ENCODE measurements at places on chromosomes 13 and 19.

DNA sequence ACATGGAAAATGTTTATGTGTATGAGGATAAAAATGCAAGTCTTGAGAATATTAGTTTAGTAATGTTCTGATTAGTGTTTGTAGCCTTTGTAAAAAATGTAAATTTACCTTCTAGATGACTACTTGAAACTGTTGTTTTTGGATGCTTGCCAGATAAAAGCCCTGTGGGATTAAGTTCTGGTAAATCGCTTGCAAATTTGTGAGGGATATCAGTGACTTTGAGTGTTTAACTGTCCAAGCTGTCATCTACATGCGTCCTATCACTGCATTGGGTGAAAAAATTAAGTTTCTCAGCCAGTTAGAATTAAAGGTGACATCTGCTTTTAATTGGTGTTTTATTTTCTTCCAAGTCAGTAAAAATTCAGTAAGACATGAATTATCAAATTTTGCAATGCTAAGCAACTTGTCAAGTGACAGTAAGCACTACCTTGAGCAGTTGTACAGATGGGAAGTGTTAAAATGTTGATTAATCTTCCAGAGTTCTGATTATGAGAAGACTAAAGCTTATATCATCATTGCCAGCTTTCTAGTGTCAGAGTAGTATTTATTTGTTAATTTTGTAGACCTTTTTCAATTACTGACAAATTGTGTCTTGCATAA lies 88.0 kb downstream of the PCCA start:
- DNase-seq = no peak

DNA sequence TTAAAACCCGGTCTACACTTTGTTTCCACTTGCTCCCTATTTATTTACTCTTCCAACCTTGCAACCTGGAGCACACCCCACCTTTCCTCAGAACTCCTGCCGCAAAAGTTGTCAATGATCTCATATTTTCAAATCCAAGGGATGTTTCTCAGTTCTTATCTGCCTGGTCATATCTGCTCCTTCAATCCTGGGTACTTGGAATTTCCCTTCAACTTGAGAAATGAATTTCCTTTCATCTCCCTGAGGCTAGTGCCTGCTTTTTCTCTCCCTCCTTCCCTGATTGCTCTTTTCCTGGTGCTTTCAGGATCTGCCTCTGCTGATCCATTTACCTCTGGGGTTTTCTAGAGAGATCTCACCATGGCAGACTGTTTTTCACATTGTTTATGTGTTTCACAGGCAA lies 154.8 kb upstream of the IRS2 start:
- no peak for DNase-seq

DNA sequence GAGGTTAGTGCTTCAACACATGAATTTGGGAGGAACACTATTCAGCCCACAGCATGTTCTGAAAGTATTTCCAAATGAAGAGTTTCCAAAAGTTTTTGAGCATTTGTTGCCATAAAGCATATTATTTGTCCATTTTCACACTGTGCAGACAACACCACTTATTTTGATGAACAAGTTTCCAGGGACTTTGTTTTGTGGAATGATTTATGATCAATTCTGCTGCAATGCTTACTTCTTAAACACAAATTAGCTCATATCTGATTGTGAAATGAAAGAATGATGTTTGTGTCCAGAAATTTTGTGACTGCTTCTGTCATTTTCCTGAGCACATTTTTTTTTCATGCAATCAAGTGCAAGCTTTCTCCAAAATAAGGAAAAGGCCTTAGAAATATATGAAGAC lies 205.3 kb downstream of the RAP2A start:
- no peak for DNase-seq

- DNase-seq = peak; percentile 83
These were observed 4.2 kb upstream of the DAND5 start for GRCh38 chr19:12965017-12965811.

DNA sequence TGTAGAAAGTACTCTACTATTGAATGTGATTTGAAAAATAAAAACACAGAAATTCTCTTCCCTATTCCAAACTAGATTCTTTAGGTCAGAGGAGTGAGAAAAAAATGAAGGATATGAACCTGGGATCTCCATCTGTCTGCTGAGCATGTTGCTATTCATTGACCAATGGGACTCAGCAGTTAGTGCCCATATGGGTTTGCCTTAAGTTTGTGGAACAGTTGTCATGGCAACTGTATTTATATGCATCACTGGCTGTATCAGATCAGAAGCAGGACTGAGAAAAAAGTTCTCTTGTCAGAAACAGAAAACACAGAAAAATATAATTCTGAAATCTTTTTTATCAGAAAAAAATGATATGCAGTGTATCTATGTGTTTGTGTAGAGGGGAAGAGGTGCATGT lies 73.3 kb upstream of the ATXN8OS start:
- DNase-seq = no peak

GRCh38 chr13:87884884-87885283 lies 213.7 kb downstream of the SLITRK5 start:
- peak; percentile 1 for DNase-seq

DNA sequence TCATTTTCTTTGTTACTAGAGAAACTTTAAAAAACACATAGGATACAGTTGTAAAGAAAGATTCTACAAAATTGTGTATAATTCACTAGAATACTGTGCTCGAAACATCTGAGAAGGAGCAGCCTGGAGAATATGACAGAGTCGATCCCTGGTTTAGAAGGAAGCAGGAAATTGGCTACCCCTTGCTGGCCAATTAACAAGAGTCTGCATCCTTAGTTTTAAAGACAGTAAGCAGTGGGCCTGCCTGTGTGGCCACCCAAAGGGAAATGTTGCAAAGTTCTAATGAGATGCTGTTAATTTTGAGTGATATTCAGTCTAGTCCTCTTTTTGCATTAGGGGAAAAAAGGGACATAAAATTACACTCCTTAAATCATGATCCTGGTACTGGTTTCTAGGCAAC lies 988.6 kb downstream of the PCDH17 start:
- no peak for DNase-seq

GRCh38 chr13:105213512-105213911 lies 1322.0 kb downstream of the EFNB2 start:
- no peak for DNase-seq

DNA sequence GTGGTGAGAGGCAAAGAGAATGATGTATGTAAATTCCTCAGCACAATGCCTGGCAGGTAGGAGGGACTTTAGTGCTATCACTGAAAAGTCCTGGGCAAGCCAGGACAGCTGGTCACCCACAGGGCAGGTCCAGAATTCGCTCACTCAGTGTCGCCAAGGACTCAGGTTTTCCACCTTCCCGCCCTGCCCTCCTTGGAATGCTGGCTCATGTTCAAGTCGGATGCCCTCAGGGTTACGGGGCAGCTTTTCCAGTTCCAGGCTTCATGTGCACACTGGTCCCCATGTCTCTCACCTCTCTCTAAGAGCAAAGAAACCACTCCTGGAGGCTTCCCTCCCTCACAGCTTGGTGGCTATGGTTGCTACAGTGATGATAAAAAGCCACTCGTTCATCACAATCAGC lies 24.8 kb upstream of the NAXD start:
- DNase-seq = no peak

DNA sequence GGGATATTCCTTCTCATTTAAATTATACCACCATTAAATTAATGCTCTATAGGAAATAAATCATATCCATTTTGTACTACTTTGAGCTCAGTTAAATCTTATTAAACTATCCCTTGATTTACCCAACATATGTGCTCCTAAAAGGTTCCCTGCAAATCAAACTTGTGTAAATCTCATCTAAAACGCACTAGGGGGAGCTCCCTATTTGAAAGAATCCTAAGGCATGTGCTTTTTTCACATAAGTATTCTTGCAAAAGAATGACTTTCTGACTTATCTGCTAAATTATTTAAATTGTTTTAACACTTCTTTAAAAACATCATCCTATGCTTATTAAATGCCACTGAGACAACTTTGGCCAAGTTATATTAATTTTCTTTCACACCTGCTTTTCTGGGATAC lies 7.9 kb downstream of the INTS6 start:
- DNase-seq = no peak

- DNase-seq = no peak
These were observed 8.0 kb downstream of the RXFP2 start for GRCh38 chr13:31747291-31747690.

DNA sequence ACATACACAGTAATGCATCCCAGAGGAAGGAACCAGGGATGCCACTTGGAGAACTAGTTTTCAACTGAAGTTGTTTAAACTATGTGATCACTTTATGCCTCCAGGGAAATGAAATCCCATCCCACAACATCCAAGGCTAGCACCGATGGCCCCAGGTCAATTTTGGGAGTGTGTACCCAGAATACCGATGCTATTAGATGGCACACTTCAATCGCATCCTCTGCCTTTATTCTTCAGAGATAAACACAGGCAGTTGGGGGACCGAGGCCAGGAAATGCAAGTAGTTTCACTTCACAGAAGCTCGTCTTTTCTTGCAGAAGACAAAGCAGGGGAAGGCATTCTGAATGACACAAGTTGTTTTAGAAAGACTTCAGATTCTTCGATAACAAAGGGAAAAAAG lies 13.8 kb downstream of the STK24 start:
- DNase-seq = no peak

DNA sequence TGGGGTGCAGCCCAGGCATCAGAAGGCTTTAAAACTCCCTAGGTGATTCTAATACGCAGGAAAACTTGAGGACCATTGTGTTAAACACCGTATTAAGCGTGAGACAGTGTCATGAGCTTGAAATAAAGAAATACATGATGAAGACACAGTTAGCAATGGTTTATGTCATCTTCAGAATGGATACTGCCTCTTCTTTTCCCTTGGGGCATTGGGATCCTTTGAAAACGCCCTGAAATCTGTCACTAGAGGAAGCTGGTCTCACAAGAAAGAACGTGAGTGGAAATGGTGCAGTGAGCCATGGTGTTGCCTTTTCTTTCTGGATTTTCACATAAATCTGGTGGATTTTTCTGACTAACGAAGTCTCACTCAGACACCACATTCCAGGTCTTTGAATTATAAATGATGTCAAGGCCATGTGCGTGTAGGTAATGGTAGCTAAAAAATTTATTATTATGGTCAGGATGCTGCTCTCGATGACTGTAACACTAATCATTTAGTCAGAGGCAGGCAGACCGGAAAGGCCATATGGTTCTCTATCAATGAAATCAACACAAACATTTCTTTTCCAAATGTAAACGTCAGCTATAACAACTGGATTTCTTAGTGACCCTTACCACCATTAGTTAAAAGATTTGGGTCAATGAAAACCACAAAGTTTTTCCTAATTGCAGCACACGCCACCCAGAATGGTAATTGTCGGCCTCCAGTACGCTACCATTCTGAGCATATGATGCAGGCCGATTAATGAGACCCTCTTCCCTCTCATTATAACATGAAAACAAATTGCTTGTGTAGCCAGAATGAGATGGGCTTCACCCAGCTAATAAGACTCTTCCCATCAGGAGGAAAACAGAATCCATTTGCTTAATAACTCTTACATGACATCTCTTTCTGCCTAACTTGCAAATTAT lies 105.6 kb downstream of the SLC7A1 start:
- DNase-seq = no peak

Data from Caki2 (cell line).